ENCODE measurements at places on chromosomes 2 and 18.

DNA sequence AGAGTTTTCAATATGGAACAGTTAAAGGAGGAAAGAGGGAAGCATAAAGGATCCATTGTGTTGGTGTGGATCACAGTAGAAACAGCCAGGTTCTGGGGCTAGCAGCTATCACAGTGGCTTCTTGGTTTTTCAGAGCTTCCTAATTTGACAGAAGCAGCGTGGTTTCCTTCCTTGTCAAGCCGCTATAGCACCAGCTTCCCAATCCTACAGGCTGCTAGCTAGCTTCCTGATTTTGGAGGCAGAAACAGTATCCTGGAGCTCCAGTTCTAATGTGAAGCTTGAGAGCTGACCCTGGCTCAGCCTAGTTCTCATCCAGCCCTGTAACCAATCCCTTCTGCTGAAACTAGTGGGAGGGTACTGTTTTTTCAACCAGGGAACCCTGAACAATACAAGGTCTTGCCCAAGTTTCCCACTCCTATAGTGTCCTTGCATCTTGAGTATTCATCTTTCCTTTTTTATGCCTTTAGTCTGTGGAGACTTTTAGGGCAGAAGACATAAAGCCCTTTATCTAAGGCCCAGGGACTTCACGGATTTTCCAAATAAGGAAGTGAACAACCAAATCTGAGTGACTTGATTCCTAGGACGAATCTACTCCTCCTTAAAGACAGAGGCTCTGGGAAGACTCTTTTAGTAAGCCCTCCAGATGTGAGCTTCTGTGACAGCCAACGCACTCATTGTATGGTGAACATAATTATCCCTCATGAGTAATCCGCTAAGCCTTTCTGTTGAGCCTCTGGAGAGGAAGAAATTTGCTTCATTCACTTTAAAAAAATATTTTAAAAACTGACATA, 33.8 kb downstream of the CCDC93 start:
- DNase-seq = no peak

- DNase-seq = no peak
Observed at GRCh38 chr2:52454962-52455361, 1312.6 kb upstream of the CHAC2 start.

- no peak for DNase-seq
Observed at GRCh38 chr18:6980363-6980762, 137.2 kb downstream of the LAMA1 start.

DNA sequence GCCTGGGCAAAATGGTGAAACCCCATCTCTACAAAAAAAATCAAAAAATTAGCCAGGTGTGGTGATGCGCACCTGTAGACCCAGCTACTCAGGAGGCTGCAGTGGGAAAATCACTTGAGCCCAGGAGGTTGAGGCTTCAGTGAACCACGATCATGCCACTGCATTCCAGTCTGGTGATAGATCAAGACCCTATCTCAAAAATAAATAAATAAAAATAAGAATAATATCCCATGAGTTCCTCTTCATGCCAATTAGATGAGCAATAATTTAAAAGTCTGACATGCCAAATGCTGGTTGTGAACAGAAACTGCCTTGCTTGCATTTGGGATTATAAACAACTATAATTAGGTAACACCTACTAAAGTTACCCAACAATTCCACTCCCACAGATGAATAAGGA, 22.1 kb upstream of the ANKRD44 start:
- no peak for DNase-seq

DNA sequence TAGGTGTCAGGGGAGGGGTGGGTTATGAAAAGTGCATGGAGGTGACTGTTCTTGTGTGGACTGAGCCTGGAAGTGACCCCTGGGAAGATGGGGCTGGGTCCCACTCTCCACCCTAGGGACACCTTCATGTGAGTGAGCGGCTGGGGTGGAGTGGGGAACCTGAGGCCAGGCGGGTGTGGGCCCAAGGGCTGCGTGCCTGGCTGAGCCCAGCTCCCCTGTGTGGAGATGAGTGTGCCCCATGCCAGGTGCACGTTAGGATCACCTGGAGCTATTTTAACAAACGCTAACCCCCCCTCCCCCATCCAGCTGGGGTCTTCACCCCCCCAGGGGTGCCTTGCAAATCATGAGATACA, 26.5 kb downstream of the ZAP70 start:
- no peak for DNase-seq

DNA sequence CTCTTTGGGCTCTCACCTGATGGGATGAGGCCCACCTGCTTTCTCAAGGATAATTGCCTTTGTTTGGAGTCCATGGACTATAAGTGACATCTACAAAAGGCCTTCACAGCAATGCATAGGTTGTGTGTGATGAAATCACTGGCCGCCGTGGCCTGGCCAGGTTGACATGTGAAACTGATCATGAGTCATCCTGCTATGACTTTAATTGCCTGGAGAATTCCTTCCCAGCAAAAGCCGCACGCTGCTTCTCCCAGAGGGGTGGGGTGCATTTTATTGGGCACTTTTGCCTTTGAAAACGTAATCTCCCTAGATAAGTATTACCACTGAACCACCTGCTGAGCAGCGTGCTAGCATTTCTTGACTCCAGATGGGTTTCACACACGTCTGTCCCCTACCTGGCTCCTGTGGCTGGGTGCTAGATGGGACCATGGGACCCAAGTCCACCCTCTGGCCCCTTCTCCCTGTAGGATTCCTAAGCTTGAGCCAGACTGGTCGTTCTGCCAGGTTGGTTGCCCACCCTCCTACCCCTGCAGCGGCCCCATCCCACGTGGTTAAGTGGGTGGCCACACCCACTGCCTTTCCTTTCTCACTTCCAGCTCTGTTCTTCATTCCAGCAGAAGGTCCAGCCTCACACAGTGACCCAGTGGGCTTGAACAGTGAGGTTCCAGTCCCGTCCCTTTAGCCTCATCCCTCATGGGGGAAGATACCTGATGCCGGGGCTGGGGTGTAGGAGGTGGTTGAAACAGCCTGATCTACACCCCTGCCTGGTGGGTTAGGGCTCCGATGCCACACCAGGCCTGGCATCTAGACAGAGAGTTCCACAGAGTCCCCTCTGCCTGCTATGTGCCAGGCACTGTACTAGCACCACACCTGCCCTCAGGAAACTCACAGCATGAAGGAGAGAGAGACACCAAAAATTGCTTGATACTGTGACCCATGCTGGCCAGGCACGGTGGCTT, 89.6 kb downstream of the GBX2 start:
- DNase-seq = no peak

- DNase-seq = no peak
Observed at GRCh38 chr2:63053081-63053888, 2.7 kb downstream of the OTX1 start.

- DNase-seq = no peak
Observed at GRCh38 chr18:23861805-23862470, 152.6 kb upstream of the TTC39C start.

GRCh38 chr2:171086352-171087290, 74.1 kb downstream of the TLK1 start:
- DNase-seq = no peak

DNA sequence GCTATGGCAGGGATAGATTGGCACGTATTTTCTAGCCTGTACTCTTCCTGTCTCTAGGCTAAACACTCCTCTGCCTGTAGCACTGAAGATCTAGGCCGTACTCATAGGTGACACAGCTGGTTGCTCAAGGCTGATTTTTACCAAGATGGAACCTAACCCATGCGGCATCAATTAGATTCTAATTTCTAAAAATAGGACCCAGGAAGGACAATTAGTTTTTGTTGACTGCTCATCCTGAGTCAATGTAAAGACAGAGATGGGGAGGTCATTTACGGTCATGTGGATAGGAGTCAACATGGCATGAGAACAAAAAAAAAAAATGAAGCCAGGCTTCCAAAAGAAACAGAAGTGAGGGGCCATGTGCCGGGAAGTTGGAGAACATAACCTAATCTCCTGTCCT, 360.7 kb upstream of the ETAA1 start:
- no peak for DNase-seq

DNA sequence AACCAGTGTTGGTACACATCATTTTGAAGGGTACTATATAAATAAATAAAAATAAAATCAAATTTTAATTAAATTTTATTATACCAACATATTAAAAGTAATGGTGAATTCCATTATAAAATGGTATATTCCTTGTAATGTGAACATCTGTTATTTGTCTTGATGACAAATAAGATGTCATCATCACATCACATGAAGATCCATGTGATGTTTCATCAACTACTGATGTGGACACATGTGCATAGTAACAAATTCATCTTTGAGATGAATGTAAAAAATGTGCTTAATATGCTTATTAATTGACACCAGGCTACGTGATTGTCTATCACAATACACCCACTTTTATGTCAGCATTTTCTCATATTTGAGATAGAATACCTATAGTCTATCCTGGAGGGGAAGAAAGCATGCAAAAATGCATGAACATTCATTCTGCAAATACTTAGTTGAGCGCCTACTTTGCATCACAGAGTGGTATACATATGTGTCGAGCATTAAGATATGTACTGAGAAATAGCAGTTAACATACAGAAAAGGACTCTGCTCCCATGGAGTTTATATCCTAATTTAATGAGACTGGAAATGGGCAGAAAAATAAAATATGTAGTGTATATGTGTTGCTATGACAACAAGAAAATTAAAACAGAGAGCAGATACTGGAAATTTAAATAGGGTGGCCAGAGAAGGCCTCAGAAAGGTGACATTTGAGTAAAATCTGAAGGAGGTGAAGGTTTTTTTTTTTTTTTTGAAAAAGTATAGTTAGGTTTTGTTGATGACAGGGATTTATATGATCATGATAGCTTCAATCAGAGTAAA, 281.1 kb downstream of the ARHGAP15 start:
- no peak for DNase-seq

- no peak for DNase-seq
Observed at GRCh38 chr18:42048158-42048557, 93.1 kb downstream of the PIK3C3 start.

GRCh38 chr2:41488888-41489287, 558.9 kb upstream of the PKDCC start:
- DNase-seq = no peak

GRCh38 chr2:105431367-105432043, 32.7 kb upstream of the FHL2 start:
- DNase-seq = no peak

GRCh38 chr2:108616318-108616717, 82.0 kb downstream of the LIMS1 start:
- no peak for DNase-seq

DNA sequence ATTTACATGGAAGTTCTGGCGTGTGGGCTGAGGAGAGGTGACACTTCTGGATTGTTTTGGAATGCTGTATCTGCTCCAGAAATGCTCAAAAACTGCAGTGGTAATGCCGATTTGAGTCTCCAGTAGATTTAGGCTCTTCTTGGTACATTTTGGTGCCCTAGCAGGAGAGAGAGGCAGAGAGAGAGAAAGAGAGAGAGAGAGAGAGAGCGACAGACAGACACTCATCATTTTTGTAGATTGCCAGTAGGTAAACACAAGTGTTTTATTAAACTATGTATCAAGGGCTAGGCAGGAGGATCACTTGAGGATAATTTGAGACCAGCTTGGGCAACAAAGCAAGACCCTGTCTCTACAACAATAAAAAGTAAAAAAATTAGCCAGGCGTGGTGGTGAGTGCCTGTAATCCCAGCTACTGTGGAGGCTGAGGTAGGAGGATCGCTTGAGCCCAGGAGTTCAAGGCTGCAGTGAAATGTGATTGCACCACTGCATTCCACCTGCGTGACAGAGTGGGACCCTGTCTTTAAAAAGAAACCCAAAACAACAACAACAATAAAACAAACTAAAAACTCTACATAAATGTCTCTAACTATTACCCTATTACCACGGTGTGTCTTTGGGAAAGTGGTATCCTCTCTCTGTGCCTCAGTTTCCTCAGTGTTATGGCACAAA, 60.2 kb downstream of the GATA6 start:
- DNase-seq = no peak

- no peak for DNase-seq
Observed at GRCh38 chr2:97997784-97998392, 2.1 kb upstream of the TMEM131 start.

DNA sequence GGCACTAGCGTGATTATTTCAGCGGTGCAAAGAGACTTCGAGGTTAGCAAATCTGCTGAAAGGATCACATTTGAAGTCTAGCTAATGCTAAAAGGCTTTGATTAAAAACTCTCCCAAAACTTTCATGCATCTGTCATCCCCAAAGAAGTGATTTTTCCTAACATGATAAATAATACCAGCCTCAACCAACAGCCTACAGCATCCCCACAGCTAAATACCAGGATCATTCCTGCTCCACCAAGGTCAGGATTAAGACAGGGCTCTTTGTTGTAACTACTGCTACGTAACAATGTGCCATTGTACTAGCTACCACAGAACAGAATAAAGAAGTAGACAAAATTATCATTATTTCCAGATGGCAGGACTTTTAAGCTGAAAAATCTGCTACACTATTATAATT, 1.6 kb downstream of the OR6B3 start:
- DNase-seq = no peak

DNA sequence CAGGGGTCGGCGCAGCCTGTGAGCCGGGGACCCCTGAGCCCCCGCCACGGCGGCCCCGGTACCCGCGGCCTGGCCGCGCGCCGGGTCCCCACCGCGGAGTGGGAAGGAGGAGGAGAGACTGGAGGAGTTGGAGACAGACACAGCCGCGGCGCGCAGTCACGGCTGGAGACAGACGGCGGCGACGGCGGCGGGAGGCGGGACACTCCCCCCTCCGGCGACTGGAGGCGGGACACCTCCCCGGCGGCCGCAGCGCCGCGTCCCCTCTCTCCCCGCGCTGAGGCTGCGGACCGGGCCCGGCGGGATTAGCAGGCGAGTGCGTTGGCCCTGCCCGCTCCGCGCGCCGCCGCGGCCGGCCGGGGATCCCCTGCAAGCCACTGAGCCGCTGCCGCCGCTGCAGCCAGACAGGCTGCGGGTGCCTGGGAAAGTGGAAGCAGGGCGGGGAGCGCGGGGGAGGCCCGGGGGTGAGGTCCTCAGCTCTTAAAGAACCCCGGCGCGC, 1.0 kb upstream of the LDLRAD4 start:
- peak; percentile 51 for DNase-seq

DNA sequence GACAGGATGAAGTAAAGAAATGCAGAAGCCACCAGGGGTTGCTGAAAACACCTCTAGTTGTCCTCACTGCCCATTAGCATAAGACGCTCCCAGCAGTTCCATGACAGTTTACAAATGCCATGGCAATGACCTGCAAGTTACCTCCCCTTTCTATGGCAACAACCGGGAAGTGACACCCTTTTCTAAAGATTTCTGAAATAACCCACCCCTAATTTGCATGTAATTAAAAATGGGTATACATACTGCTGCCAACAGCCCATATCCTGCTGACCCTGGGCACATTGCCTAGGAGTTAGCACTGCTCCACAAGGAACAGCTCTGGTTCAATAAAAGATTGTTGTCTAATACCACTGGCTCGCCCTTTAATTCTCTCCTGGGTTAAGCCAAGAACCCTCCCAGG, 178.3 kb upstream of the LRATD1 start:
- no peak for DNase-seq

GRCh38 chr2:217880287-217880889, 122.4 kb downstream of the TNS1 start:
- no peak for DNase-seq

GRCh38 chr2:121478996-121479745, 51.5 kb upstream of the RNU4ATAC start:
- no peak for DNase-seq

GRCh38 chr2:226461981-226462380, 337.6 kb downstream of the IRS1 start:
- DNase-seq = no peak

GRCh38 chr18:5155907-5156287, 41.2 kb downstream of the AKAIN1 start:
- DNase-seq = no peak
